Left hindlimb (tissue), 1 donor: ENCODE measurements at places on chromosomes 3 and 15.
A peak's percentile ranks its signal among the peaks of the same experiment; 100 is the strongest.

DNA sequence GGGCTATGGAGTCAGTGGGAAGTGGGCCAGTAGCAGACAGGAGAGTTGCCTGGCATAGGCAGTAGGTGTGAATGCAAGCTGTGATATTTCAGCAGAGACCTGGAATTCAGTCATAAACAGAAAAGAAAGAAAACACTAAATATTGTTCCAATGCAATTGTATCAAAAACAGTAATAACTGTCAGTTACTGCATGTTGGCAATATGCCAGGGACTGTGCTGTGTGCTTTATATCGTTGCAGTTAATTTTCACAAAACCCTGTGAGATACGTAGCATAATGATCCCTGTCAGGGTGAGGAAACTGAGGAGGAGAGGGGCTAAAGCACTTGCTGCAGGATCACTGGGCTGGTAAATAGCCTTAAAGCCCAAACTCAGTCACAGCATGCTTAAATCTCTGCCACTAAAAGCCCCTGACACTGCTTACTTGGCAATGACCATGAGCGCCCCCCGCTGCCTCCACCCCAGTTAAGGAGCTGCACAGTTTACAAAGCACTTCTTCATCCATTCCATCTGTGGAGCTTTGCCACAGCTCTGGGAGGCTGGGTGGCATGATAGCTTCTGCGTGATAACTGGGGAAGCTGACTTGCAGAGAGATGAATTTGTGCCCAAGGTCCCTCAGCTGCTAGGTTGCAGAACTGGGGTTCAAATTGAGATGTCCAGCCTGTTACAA is 3.9 kb downstream of the SLC6A1 start:
- DNase-seq: no peak

DNA sequence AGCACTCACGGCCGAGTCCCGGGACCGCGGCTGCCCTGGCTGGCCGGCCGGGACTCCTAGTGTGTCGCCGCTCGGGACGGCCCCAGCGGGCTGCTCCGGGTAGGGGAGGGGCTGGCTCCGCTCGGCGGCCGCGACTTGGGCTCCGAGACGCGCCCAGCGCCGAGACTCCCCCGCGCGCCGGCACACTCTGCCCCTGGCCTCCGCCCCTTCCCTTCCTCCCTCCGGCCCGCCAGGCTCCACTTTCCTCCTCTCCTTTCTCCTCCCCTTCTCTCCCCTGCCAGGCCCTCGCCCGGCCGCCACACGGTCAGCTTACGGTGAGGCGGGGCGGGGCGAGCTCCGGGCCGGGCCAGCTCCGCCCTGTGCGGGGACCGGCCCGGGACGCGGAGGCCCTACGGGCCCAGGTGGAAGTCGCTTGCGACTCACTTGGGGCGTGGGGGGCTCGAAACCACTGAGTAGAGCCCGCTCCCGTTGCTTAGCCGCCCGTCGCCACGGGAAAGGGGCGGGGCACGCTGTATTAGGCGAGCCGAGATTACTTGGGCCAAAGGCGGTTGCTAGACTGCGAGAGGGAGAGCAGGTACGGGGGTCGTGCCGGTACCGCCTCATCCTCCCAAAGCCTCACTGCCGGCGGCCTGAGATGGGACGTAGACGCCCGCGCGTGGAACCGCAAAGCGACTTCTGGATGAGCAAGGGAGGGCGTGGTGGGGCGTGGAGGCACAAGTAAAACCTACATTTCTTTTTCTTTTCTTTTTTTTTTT is at the start of gene ITGB5:
TSS of gene ITGB5 (minus strand) at position 189 of the 755 bp plus-strand sequence. CDS start 365 bp downstream, outside the sequence.
- peak; percentile 85 for DNase-seq

- no peak for DNase-seq
Measured at GRCh38 chr3:159660326-159660725, 328.3 kb upstream of the IL12A start.

DNA sequence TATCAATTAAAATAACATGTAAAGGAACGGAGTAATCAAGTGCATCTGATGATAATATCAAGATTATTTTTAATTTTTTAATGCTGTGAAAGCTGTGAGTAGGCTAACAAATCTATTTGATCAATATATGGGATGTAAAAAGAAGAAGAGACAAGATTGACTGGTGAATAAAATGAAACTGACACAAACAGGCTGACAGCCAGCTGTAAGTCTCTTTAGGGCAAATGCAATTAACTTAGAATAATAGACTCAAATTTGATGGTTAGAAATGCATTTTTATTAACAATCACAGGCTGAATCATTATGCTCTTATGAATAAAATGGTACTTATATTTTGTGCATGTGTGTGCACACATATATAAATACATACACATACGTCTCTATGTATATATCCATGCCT is 68.0 kb downstream of the MDFIC2 start:
- no peak for DNase-seq

- no peak for DNase-seq
Measured at GRCh38 chr3:172244011-172244410, 204.2 kb downstream of the GHSR start.

DNA sequence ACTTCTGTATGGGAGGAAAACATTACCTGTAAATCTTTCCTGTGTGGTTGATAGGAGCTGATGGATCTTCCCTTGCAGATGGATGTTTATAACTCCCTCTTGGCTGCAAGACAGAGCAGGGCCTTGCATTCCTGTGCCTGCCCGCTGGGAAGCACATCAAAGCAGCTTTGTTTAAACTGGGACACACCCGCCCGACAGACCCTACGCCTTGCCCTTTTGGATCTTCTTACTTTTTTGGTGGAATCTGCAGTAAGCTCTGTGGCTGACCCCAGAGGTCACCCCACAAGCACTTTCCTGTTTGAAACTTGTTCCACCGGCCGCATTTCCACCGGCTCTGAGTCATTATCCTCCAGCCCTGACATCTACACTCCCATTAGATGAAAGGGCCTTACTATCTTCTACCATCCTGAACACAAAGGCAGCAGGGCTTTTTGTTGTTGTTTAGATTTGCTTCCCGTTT is 244.1 kb upstream of the STT3B start:
- no peak for DNase-seq
